ENCODE measurements at places on chromosomes 7 and 10.

GRCh38 chr7:136183981-136184380 lies 206.8 kb upstream of the MTPN start:
- DNase-seq = no peak

DNA sequence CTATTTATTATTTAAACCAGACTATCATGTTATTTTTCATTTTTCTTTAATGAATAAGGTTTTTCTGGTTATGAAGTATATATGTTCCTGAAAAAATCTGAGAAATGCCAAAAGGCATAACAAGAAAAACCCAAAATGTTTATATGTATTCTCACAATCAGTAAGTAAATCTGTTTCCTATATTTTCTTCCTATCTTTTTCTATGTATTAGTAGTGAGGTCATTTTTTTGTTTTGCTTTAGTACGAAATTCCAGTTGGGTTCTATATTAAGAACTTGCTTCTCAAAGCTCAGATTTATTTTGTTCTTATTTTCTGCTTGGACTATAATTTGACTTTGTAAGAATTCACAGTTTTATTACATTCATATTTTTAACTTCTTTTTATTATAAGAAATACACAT lies 287.5 kb upstream of the NFE2L3 start:
- no peak for DNase-seq

- no peak for DNase-seq
These were observed 32.1 kb downstream of the LRRC27 start for GRCh38 chr10:132363921-132364593.

DNA sequence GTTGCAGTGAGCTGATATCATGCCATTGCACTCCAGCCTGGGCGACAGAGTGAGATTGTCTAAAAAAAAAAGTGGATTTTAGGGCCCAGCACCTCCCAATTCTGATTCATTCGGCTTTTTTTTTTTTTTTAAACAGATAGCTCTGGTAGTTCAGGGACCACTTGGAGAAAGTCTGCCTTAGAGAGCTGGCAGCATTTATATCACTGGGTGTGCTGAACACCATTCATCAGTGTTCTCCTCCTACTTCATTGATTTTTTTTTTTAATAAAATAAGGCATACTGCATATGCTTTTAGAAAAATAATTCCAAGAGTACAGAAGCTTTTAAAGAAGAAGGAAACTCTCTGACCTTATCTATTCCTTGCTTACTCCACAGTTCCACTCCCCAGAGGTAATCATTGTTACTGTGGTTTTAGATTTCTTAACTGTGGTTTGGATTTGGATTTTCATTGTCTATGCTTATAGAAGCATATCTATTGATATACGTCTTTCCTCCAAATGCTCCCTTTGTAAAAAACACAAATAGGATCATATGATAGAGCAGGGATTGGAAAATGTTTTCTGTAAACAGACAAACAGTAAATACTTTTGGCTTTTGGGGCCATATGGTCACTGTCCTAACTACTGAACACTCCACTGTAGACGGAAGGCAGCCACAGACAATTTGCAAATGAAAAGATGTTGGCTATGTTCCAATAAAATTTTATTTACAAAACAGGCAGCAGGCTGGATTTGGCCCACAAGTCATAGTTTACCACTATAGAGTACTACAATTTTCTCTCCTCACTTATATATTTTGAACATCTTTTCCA lies 21.1 kb upstream of the SAR1A start:
- no peak for DNase-seq

- no peak for DNase-seq
These were observed 27.1 kb downstream of the NMT2 start for GRCh38 chr10:15141136-15142054.

- DNase-seq = no peak
These were observed 105.2 kb downstream of the NEURL1 start for GRCh38 chr10:103598654-103599115.

- DNase-seq = no peak
These were observed 6.6 kb downstream of the AIFM2 start for GRCh38 chr10:70125918-70126552.

DNA sequence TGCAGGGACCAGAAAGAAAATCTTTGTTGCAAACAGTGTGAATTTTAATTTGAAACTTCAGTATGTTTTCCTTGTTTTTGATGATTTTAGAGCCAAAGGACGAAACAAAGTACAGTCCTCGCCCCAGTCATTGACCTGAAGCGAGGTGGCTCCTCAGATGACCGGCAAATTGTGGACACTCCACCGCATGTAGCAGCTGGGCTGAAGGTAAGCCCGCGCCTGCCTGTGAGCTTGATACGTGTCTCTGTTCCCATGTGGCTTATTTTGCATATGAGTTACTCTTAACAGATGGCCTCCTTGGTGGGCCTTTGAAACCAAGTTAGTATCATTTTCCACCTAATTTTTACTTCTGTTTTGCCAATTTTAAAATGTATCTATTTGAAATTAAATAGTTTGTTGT lies 12.3 kb downstream of the RBM17 start:
- no peak for DNase-seq

GRCh38 chr7:85711894-85712293 lies 525.0 kb upstream of the SEMA3D start:
- no peak for DNase-seq

GRCh38 chr7:139482662-139483466 lies 609 bp downstream of the KLRG2 start:
- no peak for DNase-seq

- DNase-seq = no peak
These were observed 101.6 kb downstream of the NPSR1 start for GRCh38 chr7:34759477-34760125.

DNA sequence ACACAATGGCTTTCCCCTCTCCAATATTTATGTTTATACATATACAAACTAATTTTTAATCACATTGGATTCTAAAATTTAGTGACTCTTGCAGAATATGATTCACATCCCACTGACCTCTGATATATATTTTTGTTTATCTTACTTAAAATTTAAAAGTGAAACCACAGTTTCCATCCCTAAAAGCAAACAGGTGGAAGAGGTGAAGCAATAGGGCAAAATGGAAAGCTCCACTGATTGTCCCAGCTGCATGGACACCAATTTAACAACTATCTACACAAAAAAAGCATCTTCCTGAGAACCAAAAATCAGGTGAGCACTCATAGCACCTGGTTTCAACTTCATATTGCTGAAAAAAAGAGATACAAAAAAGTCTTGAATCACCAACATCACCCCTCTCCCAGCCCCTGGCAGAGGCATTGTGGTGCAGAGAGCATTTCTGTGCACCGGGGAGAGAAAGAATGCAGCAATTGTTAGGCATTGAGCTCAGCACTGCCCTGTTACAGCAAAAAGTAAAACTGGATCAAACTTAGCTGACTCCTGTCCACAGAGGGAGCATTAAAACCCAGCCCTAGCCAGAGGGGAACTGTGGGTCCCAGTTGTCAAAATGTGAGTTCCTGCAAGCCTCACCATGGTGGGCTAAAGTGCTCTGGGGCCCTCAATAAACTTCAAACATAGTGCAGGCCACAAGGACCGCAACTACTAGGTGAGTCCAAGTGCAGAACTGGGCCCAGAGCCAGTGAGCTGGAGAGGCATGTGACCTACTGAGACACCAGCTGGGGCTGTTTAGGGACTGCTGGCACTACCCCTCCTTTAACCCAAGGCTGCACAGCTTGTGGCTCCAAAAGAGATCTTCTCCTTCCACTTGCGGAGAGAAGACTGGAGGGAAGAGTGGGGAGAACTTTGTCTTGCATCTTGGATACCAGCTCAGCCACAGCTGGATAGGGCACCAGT lies 92.1 kb downstream of the SIRT1 start:
- DNase-seq = no peak

GRCh38 chr7:74070619-74070921 lies 13.0 kb upstream of the LIMK1 start:
- no peak for DNase-seq

- no peak for DNase-seq
These were observed 18.9 kb downstream of the PODXL start for GRCh38 chr7:131537571-131537978.

GRCh38 chr7:17408245-17408903 lies 109.9 kb downstream of the AHR start:
- DNase-seq = no peak

DNA sequence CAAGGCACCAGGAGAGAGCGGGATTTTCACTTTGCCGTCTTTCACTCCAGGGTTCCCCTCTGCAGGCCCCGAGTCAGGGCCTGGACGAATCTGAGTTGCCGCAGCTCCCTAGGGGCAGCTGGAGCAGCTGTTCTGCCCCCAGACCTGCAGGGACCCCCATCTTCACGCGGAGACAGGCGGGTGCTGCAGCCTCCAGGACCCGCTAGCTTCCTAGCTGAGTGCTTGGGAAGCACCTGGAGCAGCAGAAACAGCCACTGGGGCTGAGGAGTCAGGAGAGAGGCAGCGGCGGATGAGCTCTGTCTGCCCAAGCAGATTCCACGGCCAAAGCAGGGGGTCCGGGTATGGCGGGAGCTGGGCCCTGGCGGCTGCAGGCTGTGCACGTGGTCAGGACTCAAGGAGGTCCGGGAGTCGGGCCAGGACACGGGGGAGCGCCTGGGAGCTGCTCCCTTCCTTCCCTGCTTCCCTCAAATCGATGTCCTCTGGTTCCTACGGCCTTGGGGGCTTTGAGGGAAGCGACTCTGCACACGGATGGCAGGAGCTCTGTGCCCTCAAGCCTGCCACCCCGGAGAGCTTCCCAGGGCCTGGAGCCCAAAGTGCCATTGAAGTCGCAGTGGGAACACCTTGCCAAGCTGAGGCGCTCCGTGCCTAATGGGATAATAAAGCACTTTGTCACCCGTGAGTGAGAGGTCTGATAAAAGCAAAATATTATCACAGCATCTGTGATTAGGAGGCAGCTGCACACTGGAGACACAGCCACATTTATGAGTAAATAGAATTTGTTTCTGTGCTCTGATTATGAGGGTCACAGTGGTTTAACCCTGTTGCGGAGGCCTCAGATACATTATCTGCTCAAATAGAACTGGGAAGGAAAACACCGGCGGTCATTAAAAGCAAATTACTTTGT lies 17.2 kb downstream of the MNX1 start:
- no peak for DNase-seq

DNA sequence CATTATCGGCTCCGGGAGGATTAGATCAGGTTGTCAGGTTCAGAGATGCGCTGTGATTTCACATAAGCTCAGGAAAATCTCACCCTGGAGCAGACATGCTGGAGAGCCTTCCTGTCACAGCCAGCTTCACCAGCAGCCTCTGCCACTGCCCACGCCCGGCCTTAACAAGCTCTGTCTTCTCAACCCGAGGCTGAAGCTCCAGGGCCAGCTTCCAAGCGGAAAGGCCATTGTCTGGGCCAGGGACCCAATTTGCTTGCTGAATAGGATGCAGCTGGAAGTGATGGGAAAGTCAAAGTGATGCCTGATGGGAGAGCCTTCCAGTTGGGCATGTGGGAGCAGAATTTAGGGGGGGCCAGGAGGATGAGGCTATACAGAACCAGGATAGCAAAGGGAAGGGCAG lies 36.3 kb downstream of the C10orf105 start:
- DNase-seq = no peak

- no peak for DNase-seq
These were observed 35.3 kb downstream of the FEZF1 start for GRCh38 chr7:122269241-122269640.

DNA sequence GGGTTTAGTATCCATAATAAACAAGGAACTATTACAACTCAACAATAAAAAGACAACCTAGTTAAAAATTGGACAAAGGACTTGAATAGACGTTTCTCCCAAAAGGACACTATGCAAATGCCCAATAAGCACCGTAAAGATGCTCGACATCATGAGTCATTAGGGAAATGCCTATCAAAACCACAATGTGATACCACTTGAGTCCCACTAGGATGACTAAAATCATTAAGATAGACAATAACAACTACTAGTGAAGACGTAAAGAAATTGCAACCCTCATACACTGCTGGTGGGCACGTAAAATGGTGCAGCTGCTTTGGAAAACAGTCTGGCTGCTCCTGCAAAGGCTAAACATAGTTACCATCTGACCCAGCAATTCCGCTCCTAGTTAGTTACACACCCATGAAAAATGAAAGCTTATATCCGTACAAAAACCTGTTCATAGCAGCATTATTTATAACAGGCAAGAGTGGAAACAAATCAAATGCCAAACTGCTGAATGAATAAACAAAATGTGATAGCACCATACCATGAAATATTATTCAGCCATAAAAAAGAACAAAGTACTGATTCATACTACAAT lies 17.3 kb downstream of the CCDC3 start:
- no peak for DNase-seq

GRCh38 chr7:108603656-108604306 lies 34.1 kb downstream of the DNAJB9 start:
- no peak for DNase-seq

DNA sequence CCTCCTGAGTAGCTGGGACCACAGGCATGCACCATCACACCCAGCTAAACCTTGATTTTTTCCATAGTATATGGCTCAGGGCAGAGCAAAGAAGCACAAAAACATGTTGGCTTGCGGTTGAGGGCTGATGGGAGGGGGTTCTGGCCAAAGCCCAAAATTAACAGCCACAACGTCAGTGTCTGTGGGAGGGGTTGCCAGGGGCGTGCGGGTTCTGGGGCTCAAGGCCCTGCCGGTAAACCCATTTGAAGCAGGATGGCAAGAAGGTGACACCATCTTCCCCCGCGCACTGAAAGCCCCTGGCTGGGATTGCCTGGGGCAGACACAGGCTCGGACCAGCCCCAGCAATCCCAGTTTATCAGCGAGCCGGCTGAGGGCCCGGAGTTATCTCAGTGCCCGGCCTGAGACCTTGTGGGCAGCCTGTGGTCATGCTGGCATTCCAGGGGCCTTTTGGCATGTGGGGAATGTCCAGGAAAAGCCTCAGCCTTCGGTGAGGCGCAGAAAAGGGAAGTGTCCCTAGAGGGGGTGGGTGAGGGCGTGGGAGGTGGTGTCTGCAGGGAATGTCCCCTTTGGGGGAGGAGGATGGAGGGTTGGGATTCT lies 167.7 kb upstream of the TNRC18 start:
- no peak for DNase-seq

DNA sequence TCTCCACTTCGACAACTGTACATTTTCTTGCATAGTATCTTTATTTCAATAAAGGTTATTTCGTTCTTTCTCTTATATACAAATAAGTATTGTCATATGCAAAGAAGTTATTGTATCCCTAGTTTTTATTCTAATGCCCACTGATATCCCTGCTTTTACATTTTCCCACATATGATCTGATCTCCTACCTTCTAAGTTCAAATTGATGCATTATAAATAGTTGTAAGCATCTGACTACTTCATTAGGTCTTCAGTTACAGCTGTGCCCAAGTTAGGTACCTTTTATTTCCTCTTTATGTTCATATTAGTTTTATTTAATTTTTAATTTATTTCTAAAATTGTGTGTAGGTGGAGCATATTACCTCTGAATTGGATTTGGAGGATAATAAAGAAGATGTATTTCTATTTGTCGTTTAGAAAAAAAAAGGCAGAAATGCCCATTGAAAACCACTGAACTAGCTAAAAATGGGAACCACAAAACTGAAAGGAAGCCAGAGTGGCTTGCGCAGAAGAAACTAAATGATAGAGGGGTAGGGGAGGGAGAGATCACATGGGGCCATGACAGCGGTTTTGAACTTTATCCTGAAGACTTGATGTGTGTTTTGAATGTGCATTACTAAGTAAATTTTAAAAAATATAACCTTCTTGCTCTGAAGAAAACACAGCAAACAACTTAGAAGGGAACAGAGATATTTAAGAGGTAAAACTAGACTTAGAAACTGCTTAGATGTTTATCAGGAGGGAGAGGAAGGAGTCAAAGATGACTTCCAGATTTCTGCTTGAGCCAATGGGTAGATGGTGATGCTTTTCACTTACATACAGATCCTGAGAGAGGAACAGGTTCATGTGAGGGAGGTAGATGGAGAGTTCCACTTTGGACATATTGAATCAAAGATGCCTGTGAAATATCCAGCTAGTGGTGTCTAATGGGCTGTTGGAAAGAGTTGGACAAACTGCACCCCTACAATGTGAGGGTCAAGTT lies 9.3 kb upstream of the ZC3HAV1L start:
- DNase-seq = no peak
